Activated CD8-positive, alpha-beta memory T cell treated with anti-CD3 and anti-CD28 coated beads, Interleukin-2, amount 10 ng/mL, durations not matched to agents 7 days and 5 days (primary cell): ENCODE measurements at places on chromosomes 16 and 17.

DNA sequence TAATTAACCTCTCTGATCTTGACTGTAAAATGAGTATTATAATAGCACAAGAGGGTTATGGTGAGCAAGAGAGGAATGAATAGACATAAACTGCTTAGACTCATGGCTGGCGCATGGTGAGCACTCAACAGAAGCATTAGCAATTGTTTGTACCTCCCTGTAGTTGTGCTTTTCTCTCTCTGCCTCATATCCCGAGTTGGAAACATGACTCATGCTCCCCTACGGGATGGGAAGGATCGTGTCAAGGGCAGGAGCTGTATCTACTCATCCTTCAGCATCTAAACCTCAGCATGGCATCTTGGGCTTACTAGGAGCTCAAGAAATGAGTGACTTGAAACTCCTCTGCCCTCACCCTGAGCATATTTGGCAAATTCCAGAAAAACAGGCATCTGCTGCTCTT is 299.6 kb downstream of the MAP2K4 start:
- DNase-seq = no peak

- no peak for DNase-seq
These were observed 12.0 kb upstream of the SRSF1 start for GRCh38 chr17:58019039-58019438.

DNA sequence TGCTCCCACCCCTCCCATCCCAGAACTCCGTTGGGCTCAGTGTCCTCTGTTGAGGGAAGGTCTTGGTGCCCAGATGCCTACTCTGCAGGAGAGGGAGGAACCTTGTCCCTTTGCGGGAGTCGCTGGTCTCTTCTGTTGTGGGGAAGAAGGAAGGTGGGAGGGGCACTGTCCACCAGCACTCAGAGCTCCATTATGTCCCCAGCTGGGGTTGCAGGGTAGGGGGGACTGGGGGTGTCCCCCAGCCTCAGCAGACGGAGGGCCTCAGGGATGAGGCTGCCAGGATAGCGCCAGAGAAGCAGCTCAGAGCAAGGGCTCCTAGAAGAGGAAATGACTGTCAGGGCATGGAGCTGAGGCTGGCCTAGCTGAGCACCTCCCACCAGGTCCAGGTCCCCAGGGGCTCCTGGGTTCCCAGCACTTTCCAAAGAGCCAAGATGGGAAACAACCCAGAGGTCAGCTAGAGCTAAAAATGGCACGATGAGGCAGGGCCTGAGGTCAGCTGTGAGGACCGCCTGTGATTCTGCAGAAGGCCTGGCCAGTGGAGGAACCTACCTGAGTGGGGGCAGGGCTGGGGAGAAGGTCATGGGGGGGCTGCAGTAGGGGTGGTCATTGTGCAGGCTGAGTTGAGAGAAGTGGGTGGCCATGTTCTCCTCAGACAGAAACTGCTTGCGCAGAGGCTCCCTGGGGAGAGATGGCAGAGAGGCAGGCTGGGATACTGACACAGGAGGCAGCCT is 893 bp downstream of the HCFC1R1 start:
- DNase-seq = peak; percentile 53

DNA sequence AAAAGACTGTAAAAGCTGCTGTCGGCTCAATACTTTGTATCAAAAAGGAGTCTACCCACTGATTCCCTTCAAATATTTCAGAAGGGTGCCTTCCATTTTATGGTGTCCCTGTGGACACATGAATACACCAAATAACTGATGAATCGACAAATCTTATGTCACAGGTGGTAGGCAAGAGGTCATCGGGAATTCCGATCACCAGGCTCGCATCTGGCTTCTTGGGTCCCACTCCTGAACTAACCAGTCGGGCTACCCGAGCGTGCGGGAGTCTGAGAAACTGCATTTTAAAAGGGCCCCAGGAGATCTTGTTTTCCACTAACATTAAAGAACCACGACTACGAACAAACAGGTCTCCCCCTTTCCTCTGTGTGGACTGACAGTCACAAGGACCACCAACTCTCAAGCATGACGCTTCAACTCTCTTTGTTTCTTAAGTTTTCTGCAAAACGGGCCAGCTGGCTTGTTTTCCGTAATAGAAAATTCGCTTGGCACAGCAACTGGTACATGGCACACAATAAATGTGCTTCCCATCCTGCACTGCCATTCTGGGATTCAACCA is 873 bp downstream of the PSME3IP1 start:
- no peak for DNase-seq

DNA sequence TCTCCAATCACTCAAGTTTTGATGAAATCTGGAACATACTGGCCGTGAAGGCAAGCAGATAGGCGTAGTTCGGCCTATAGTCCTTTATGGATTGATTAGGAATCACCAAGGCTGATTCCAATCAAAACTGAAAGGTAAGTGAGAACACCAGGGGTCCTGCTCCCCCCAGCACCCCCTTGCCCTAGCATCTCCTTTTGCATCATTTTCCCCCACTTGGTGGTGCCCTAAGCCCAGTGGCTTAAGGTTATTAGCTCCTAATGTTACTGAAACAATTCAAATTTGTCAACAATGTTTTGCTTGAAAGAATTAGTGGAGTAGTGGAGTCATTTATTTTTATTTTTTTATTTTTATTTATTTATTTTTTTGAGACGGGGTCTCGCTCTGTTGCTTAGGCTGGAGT is 4.9 kb downstream of the SLFN14 start:
- DNase-seq = no peak

DNA sequence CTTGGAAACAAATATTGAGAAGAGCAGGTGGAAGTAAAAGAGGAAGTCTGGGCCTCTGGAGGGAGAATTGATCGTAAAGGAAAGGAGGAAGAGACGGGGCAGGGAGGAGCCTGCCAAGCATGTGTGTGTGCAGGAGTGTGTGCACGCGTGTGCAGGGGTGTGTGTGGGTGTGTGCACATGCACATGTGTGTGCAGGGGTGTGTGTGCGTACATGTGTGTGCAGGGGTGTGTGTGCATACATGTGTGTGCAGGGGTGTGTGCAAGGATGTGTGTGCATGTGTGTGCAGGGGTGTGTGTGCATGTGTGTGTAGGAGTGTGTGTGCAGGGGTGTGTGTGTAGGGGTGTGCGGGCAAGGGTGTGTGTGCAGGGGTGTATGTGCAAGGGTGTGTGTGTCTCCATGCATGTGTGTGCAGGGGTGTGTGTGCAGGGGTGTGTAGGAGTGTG is 10.0 kb downstream of the CEP295NL start:
- DNase-seq = no peak

DNA sequence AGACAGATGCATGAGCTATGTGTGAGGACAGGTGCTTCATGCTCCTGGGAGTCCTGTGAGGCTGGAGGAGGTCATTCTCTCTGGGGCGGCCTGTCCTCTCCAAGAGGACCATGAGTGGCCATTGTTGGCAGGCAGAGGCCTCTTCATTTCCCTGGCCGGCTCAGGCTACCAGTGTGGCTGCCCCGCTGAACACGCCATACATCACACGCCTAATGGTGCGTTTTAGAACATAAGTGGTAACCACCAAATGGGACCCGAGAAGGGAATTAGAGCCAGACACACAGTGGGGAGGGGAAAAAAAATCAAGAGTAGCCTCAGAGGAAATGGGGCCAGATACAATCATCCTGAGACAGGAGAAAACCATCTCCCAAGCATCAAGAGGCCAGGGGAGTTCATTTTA is 140.0 kb downstream of the SPACA3 start:
- DNase-seq = no peak

GRCh38 chr17:65942592-65942991 is 249.3 kb downstream of the CEP112 start:
- no peak for DNase-seq

- DNase-seq = no peak
These were observed 5.6 kb upstream of the CRYM start for GRCh38 chr16:21283521-21284289.

GRCh38 chr17:80352991-80353665 is 61.8 kb upstream of the ENDOV start:
- DNase-seq = no peak

- peak; percentile 96 for DNase-seq
These were observed 4.5 kb upstream of the SGCA start for GRCh38 chr17:50161023-50161910.

- DNase-seq = no peak
These were observed 48.8 kb downstream of the ADCY9 start for GRCh38 chr16:4067262-4068001.

- no peak for DNase-seq
These were observed 235.6 kb upstream of the GSE1 start for GRCh38 chr16:85377388-85378144.

DNA sequence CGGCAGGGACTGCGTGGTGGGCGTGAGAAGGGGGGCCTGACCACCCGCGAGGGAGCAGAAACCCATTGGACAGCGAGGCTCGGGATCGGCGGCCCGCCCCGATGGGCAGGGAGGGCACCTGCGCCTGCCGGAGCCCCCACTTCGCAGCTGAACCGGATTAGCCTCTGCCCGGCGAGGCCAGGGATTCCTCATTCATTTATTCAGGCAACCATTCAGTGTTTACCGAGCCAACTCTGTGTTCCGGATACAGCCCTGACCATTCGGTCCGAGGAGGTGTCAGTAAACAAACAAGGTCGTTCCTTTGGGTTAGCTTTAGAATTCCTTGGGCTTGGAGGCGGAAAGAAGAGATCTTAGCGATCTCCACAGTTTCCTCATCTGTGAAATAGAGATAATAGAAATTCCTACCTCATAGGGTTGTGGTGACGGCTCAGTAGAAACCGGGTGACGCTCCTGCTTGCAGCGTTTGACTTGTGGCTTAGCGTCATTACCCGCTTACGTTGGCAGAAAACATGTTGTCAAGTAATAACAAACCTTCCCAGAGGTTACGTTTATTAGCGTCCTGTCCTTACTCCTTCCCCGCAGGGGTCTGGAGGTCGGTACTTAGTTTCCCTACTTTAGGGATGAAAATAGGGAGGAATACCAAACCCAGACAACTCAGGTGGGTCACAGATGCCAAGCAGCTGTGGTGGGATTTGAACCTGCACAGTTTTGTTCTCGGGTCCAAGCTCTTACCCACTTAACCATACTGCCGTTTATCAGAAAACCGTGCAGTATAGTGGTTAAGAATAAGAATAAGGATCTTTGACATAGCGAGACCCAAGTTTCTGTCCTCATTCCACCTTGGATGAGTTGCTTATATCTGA is 893 bp downstream of the POLR3E start:
- peak; percentile 92 for DNase-seq

DNA sequence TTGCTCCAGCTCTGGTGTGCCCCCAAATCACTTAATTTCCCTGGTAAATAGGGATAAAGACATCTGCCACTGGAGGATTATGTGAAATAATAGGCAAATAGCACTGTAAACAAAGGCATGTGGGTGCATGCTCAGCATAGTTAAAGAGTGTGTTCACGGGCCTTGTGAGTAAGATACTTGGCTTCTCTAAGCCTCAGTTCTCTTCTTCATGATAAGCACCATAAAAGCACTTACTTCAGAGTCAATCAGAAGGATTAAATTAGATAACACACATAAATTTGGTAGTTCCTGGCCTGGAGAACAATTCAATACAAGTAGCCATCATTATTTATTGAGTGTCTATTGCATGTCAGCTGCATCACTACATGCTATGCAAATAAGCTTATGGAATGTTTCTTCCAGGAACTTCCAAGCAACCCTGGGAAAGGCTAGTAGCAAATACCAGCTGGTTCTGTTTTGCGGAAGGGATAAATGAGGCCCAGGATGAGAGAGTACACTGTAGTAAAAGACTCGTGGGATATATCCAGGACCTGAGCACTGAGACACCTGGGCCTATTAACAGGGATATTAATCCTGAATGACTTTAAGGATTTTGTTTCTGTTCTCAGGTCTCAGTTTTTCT is 14.5 kb downstream of the CCL11 start:
- no peak for DNase-seq

DNA sequence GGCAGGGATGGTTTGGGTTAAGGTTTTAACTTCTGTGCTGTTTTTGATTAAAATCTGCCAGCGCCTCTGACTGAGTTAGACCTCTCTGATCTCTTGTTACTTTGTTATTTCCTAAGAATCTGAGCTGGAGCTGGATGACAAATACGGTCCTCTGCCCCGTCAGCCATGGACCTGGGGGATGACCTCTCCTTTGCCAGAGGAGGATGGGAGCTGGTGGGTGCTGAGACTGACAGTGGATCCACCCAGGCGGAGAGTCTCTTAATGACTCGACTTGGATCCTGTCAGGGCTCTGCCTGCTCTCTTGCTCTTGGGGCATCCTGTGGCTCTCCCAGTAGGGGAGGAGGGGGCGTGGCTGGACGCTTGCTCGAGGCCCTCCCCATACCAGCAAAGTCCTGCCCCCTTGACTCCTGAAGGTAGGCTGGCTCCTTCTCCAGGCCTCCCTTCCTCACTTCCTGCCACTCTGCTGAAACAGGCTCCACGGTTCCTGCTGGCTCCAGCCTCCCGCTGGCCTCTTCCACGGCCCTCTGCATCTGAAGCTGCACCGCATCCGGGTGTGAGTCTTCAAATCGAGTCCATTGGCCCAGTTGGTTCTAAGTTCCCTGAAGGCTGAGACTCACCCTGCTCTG is 24.8 kb upstream of the MAP3K14 start:
- no peak for DNase-seq

DNA sequence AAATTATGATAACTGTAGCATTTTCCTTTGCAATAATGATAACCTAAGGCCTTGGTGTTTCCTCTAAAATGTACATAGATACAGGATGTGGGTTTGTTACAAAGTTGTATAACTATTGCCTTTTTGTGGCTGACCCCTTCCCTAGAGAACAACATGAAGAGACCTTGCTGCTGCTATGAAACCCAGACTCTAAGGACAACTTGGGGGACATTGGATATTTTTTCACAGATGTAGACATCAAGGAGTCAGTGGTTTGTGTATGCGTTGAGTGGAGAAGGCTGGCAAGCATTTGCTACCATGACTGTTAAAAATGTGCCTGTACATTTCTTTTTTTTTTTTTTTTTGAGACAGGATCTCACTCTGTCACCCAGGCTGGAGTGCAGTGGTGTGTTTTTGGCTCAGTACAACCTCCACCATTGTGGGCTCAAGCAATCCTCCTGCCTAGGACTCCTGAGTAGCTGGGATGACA is 12.3 kb downstream of the HMOX2 start:
- DNase-seq = peak; percentile 55

DNA sequence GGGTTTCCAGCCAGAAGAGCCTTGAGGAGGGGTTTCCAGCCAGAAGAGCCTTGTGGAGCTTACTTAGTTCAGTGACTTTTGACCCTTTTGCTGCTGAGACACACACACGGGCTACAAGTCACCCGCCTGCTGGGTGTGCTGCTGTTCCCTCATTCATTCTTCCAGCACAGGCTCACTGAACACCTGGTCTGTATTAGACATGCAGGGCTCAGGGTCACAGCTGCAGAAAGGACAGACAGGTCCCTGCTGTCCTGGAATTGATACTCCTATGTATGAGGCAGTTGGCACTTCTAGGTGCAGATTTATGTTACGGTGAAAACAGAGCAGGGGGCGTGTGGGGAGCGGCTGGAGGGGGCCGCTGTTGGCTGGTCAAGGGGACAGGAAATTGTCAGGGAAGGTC is 6.8 kb downstream of the CACNG4 start:
- no peak for DNase-seq
